Epithelial cell of alveolus of lung (primary cell): ENCODE measurements at places on chromosomes 5 and 9. TPM values are rescaled to one million over a fixed set of nuclear protein-coding genes. Genes with fewer than 3 reads are reported as not detected.

Gene OMD
- total RNA-seq, result not detected in 2 replicates

Gene ST8SIA4
- 3.1 and 4.1 TPM in 2 replicates for total RNA-seq

Gene C9orf153
- not detected in 2 replicates for total RNA-seq

Gene POU4F3
- total RNA-seq, result not detected in 2 replicates

Gene GPX8
- 114 and 119 TPM in 2 replicates for total RNA-seq

Gene CORO2A
- 0.32 and 2.1 TPM in 2 replicates for total RNA-seq

Gene PCDHGC5
- total RNA-seq, result 0.78 and 1.1 TPM in 2 replicates

Gene GLRA1
- not detected in 2 replicates for total RNA-seq

Gene FBP2
- total RNA-seq, result not detected in 2 replicates

Gene FOXD1
- total RNA-seq, result 13.2 and 18.0 TPM in 2 replicates

Gene RMI1
- 7.6 and 10.2 TPM in 2 replicates for total RNA-seq

Gene PCDHB8
- total RNA-seq, result not detected in 2 replicates

Gene TCF7
- total RNA-seq, result 0.32 and 3.2 TPM in 2 replicates
